Left ventricle myocardium superior (tissue), 1 donor: ENCODE measurements at places on chromosomes 2 and 18.

DNA sequence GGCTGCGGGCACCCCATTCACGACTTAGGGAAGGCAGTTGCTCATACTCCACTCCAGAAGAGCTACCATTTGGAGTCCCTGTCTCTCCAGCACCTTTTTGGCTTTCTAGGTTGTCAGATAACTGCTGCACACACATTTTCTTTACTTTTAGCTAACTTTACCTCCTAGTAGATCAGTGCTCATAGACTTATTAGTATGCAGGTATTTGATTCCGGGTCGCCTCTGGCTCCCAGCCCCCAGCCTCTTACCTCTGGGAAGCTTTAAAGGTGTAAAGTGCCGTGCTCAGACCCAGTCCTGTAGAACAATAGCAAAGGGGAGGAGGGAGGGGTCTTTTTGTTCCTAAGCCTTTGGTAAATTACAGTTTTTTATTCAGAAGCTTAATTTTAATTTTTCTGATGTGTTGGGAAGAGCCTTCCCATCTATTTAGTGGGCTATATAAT is 102.9 kb downstream of the SPTBN1 start:
- DNase-seq = no peak

DNA sequence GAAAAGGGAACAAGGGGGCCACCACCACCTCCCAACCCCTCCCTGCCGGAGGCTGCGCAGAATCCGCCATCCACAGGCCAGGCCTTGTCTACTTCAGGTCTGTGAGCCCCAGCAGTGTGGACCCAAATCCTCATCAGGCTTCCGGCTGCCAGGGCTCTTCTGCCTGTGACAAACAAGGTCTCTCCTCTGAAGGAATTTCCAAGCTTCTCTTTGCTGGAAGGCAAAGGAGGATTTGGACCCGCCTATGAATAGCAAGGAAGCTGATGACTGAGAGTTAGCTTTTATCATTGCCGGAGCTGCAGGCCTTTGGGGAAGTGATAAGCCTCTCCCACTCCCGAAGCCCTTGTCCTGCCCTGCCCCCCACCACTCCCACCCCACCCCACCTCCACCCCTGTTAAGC is 93.7 kb upstream of the SH3BP4 start:
- no peak for DNase-seq

DNA sequence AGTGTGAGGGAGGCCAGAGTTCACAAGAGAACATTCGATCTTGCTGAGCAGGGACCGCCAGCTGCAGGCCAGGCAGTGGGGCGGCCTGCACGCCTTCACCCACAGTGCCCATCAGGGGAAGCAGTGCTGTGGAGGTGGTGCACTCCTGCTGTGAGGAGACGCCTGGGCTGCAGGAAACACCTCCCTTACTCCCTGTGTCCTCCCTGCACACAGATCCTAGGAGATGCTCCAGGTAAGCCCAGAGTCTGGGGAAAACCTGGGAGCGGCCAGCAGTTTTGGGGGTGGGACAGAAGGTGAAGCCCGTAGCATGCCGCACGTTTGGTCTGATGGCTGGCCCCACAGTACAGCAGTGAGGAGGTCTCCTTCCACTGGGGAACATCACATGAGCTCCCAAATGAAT is 180.8 kb upstream of the RAB6C start:
- no peak for DNase-seq

DNA sequence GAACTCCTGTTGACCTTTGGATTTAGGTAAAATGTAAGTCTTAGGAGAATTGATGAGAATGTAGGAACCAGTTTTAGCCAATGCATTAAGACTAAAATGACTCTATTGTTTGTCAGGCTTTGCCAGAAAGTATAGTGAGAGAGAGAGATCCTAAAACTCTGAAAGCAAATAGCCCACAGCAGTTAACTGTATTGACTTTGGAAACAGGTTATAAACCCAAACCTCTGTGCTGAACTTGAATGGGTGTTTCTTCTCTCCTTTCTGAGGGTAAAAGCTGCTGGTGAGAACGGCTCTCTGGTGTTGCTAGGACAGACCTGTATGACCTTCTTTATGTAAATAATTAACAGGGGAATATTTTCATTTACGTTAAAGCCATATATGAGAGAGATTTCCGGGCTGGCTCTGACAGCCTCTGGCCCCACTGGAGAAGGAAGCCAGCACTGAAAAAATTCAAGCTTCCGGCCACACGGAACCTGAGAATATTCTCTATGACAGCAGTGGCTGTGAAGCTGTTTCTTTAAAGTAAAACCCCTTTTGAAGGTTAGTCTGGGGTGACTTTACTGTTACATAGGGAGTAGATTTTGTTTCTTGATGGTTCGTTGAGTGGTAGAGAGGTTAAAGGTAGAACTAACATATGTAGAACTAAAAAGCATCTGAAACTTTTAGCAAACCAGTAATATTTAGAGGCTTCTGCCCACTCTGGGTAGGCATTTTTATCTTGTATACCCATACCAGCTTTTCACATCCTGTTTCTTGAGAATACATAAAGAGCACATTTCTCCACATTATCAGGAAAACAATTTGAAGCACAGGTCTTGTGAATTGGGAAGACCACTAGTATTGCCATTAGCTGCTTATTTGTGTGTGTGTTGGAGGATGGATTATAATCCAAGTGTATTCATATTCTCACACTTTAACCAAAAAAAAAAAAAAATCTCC is 123.8 kb downstream of the SPTBN1 start:
- no peak for DNase-seq

DNA sequence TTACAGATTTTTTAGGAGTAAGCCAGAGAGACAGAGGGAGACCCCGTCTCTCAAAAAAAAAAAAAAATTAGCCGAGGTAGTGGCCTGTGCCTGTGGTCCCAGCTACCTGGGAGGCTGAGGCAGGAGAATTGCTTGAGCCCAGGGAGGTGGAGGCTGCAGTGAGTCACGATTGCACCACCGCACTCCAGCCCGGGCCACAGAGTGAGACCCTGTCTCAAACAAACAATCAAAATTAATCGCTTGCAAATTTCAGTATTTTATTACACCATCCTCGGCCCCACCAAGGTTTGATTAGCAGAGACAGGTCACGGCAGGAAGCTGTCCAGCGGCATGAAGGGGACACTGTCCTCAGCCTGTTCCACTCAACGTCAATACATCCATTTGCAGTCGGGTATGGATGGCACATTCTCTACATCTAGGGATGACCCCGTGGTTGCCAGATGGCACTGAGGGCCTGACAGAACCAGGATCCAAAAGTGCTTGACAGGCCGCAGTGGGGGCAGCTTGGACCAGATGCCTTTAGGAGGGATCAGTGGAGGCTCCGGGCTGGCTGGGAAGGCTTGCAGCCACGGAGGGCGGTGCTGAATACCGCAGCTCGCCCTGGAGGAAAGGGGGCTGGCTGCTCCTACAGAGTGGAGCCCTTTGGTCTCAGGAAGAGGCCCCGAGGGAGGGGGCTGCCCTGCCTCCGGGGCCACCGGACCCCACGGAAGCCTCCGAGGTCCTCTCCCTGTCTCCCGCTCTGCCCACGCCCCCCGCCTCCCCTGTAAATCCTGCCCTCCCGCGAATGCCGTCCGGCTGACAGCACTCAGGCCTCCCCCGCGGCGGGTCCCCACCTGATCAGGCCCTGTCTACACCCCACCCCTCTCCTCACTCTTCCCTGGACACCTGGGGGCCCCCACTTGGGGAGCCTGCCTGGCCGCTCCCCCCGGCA is 13.1 kb downstream of the ASPRV1 start:
- DNase-seq = no peak

GRCh38 chr2:20141056-20141762 is 83.7 kb downstream of the SDC1 start:
- DNase-seq = peak; percentile 40

DNA sequence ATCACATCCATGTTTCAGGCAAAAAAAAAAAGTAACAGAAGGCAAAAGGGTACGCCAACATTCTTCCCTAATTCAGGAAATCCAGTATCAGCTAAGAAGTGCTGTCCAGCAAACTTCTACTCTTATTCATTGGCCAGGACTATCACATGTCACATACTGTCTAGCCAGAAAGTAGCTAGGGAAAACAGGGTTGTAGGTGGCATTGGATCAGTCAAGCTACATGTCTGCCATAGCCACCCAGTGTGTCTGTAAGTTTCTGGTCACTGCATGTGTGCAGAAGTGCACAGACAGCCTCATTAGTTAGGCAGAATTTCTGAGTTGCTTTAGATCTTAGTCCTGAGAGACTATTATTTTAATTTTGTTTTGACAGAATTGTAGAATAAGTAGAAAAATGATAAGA is 465.3 kb upstream of the NRP2 start:
- no peak for DNase-seq

GRCh38 chr2:6671913-6672312 is 193.8 kb downstream of the CMPK2 start:
- no peak for DNase-seq

- no peak for DNase-seq
These were observed 12.7 kb downstream of the ACOXL start for GRCh38 chr2:110745048-110745447.

GRCh38 chr18:32300914-32301313 is 111.1 kb downstream of the MEP1B start:
- DNase-seq = no peak

DNA sequence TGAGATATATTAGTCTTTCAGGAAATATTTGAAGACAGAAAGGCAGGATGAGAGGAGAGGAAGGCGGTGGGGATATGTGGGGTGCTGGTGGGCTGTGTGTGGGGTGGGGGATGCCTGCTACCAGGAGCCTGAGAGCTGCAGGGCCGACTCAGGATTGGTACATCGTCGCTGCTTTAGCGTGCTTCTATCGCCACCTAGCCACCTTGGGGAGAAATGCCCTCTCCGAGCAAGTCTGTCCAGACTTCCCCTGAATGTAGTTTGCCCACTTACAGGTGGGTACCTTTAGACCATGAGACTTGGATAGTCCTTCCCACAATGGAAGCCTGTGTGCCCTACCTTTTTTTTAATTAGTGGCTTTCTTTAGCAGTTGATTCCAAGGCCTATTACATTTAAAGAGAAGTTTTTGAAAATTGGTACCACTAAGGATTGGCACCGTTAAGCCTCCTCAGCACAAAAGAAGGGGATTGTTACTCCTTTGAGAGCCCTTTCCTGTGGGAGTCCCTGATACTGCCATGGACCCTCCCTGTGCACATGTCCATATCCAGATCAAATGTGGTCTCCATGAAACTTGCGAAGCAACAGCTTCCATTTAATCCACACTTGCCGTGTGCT is 114.1 kb upstream of the NDUFV2 start:
- DNase-seq = peak; percentile 50

DNA sequence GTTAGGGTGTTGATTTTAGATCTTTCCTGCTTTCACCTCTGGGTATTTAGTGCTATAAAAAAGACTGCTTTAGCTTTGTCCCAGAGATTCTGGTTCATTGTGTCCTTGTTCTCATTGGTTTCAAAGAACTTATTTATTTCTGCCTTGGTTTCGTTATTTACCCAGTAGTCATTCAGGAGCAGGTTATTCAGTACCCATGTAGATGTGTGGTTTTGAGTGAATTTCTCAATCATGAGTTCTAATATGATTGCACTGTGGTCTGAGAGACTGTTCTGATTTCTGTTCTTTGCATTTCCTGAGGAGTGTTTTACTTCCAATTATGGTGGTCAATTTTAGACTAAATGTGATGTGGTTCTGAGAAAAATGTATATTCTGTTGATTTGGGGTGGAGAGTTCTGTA is 167.1 kb upstream of the KYNU start:
- DNase-seq = no peak

DNA sequence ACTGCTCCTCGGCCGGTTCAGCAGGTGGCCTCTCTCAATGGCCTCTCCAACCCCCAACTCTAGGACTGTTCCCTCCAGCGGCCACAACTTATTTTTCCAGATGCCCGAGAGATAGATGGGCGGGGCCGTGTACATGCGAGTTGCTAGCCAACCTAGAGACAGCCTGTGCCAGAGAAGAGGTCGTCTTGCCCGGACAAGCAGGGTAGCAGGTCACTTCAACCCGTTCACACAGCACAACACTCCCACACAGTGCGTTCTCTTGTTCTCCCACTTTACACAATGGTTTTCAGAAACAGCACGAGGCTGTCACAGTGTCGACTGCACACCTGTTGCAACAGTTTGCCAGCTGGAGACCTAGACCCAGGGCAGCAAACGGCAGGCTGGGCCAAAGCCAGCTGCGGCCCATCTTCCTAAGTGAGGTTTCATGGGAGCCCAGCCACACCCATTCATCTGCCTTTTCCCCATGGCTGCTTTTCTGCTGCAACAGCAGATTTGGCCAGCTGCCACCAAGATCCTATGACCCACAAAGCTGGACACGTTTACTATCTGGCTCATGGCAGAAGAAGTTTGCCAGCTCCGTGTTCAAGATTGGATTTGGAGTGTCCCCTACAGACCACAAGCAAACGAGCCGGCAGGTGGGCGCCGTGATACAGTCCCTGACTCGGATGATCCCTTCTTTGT is 7.3 kb upstream of the PRLH start:
- peak; percentile 79 for DNase-seq

- no peak for DNase-seq
These were observed 8.1 kb downstream of the NABP1 start for GRCh38 chr2:191686066-191686465.

GRCh38 chr18:45874491-45875184 is 49.2 kb downstream of the SIGLEC15 start:
- no peak for DNase-seq

DNA sequence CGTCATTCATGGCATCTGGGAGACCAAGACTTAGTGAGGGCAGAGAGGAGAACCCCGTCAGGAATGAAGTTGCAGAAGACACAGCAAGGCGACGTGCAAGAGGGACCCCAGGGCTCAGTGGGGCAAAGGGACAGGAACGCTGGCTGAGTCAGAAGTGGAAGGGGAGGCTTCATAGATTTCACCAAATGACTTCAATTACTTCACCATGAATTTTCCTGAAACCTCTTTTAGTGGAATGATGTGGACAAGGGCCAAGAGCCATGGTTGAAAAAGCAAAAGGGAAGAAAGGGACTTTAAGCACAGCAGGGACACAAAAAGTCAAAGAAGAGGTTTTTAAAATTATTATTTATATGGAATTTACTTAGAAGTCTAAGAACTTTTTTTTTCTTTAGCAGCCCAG is 141.6 kb upstream of the PID1 start:
- no peak for DNase-seq

DNA sequence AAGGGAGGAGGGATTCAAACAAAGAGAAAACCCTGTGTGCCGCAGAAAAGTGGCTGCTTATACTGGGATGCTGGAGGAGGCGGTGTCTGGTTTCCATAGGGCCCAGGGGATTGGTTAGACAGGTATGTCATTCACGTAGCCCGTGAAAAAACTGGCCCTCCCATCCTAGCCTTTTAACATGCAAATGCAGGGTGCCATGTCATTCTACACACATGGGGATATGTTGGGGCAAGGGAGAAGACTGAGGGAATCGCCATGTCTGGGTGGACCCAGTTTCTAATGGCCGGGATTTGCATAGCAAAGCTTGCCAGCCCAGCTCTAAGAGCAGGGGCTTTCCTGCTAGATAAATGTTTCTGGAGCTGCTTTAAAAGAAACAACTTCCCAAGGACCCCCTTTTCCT is 8.2 kb upstream of the RNU2-63P start:
- DNase-seq = no peak
